ENCODE measurements at places on chromosomes 7 and 10. TPM values are rescaled to one million over a fixed set of nuclear protein-coding genes. Genes with fewer than 3 reads are reported as not detected.

DNA sequence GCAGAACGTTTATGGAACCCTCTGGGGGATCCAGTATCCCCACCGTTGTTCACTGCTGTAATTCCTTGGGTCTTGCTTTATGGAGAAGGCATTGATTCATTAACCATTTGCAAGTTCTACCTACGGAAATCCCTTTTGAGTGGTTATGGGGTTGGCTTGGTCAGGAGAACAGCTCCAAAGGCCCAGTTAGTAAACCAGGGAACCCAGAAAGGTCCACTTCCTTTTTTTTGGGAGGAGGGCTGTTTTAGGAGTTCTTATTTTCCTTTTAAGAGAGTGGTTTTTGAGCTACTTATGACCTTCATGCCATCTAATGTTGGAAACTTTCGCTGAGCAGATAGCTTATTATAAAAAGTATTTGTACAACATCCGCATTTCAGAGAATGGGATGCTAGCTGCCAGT is 1.3 kb downstream of the POR start:
- no peak for DNase-seq

DNA sequence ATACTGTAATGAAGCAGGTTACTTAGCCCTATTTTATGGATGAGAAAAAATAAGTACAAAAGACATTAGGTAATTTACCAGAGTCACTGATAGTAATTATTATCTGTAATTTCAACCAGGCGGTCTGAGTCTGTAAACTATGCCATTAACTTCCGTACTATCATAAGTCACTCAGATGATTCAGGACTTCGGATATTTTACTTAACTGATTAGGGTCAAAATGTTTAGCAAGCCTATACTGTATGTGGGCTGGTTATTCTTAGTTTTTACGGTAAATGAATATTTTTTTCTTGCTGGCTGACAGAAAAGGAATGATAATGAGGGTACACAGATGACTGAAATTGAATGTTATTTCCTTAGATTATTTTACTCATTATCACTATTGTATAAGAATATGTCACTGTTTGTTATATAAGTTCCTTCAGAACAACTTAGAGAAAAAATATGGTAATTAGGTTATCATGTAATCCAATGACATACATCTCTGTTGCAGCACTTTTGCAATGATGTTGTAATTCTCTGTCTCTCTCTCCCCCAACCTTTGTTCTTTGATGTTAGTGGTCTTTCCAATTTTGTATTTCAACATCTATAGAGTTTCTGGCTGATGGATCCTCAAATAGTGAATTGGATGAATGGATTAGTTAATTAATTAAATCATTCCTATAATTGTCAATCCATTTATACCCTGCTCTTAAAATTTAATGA is 165.6 kb downstream of the ZEB1 start:
- DNase-seq, result no peak

DNA sequence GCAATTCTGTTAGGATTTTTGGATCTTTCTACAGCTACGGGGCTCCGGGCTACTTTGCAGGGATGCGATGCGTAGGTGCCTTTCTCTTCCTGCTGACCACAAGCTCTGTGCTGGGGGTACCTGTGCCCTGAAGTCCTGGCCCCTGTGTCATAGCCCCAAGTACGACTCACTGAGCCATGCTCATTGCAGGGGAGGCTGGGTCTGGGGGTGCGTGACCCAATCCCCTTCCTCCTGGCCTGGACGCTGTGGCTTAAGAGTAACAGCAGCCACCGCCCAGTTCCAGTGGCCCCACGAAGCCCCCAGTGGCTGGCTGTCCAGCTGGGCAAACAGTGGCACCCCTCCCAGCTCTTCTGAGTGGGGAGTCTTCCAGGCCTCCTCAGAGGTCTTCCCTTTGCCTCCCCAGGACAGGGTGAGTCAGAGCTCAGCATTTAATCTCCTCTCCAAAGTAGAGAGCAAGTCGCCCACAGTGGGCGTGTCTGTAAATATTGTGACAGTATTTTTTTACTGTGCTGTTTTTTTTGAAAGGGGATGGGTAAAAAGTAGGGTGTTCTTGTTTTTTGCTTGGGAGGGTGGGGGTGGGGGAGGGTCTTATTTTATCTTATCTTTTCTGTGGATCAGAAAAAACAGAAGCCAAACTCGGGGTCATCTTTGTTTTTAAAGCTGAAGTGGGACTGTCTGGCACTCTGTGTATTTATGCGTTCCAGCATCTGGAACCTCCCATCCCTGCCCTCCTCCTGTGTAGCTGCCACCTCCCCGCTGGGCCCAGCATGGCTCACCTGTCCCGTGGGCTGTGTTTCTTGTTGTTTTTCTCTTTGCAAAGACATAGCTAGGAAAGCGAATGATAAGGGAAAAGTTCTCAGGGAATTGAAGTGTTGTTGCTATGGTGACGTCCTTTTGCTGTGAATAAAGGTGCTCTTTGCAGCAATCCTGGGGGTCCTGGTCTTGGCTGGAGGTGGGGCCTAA is 8.2 kb downstream of the LFNG start:
- DNase-seq, result peak; percentile 39

Gene STOX1
- 0.39 TPM for total RNA-seq

DNA sequence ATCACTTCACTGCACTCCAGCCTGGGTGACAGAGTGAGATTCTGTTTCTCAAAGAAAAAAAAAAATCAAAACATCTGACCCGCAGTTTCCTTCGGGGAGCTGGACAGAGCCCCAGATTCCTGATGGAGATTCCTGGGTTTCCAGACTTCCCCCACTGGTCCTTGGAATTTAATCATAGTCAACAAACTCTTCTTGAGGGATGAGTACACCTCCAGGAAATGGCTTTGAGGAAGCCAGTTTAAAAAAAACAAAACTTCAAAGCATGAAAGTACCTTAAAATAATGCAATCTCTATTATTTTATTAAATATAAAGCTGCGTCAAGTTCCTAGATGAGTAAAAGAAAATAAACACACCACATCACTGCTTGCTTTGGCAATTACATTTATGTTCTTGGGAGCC is 1.2 kb upstream of the MAD1L1 start:
- no peak for DNase-seq

Gene NUDT13
- 1.7 TPM for total RNA-seq

Gene SEMA3E
- not detected for total RNA-seq

DNA sequence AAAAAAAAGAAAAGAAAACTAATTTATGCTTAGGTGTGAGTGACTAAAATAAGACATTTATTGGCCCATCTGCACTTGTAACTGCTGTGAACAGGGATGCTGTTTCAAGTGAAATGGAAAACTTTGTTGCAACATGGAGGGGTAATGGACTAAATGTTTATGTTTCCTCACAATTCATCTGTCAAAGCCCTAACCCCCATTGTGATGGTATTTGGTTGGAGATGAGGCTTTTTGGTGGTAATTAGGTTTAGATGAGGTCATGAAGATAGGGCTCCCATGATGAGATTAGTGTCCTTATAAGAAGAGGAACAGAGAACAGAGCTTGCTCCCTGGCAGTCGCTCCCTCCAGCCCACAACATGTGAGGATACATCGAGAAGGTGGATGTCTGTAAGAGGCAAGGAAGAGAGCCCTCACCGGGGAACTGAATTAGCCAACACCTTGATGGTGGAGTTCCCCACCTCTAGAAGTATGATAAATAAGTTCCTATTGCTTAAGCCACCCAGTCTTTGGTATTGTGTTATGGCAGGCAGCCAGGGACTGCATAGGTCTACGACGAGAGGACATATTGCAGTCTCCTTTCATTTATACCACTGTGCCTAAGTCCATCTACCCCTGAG is 28.6 kb upstream of the VCL start:
- DNase-seq, result no peak

- DNase-seq, result no peak
Observed at GRCh38 chr7:43516581-43517342, 66.1 kb upstream of the STK17A start.

GRCh38 chr7:8931906-8932646 is 498.7 kb downstream of the NXPH1 start:
- no peak for DNase-seq

DNA sequence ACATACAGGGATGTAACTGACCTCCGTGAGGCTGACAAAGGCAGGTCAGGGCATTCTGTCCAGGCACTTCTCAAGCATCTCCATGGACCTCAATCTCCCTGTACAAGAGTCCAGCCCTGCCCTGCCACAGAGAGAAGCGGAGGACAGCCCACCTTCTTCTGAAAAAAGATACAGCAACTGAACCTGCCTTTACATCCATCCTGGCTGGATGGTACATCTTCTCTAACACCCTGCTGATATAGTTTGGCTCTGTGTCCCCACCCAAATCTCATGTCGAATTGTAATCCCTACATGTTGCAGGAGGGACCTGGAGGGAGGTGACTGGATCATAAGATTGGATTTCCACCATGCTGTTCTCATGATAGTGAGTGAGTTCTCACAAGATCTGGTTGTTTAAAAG is 40.5 kb upstream of the KCNMA1 start:
- no peak for DNase-seq

Gene IRF5
- 7.1 TPM for total RNA-seq

DNA sequence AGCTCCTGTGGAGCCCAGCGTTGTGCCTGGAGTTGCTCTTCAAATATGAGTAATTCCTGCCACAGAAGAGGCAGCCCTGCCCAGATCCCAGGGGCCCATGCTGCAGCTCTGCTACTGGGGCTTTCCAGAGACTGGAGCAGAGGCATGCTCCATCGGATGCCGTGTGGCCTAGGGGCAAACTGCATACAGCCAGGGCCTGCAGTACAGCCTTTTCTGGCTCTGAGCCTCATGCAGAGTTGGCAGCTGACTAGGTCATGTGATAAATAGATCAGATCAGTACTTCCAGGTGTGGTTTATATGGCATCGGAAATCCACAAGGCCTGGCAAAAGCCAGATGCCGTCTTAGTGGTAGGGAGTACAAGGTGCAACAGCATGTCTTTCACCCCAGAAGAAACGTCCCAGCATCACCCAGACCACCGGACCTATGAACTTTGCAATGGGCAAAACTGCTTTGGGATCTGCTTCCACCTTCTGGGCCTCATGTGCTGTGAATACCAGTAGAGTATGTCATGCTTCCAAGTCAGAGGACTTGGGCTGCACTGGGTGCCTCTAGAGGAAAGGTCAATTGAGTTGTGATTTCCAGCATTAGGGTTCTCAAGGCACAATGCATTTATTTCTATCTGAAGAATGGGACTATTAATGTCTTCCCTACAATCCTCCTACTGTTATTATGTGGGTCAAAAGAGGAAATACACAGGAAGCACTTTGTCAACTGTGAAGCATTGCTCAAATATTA is 250.7 kb upstream of the ZNF32 start:
- DNase-seq, result no peak

DNA sequence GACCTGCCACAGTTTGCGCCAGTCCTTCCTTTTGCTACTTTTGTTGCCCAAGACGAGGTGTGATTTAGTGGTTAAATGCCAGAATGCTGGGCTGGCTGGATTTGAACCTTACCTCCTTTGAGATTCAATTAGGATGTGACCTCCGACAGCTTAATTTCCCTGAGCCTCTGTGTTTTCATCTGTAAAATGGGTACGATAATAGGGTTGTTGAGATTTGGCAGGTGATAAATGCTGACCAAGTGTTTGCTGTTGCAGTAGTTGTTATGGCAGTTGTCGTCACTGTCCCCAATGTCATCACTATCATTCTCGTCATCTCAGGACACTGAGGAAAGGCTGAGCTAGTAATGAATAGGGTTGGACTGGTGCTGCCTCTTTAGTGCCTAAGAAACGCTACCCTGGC is 61.1 kb downstream of the GRK5 start:
- DNase-seq, result no peak

Gene ATG9B
- 4.2 TPM for total RNA-seq

GRCh38 chr7:7651479-7651878 is 10.9 kb downstream of the UMAD1 start:
- no peak for DNase-seq

GRCh38 chr7:153381275-153382040 is 621.9 kb downstream of the ACTR3B start:
- no peak for DNase-seq

Gene TLX1
- total RNA-seq, result not detected

- no peak for DNase-seq
Observed at GRCh38 chr10:23413629-23414089, 25.2 kb upstream of the OTUD1 start.

DNA sequence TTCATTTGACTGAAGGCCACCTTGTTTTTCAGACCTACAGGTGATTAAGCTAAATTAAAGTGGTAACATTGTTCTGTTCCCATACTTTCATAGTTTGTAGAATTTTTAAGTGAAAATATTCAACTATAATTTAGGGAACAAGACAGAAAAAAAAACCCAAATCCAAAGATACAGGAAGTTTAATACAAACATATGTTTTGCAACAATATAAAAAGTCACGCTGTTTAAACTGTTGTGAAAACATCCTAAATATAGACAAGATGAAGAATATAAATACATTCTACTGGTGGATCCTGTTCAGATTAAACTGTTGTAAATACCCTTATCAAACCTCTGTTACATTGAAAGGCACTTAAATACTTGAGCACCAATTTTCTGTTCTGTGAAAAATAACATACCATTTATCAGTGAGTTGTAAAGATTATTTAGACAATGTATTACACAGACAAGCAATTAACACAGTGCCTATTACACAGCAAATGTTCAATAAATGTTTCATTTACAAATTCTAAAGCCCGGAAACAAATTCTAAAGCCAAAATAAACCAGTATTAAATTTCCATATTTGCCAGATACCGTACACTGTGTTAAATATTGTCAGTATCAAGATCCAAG is 14.2 kb downstream of the ASZ1 start:
- DNase-seq, result no peak

Gene MRPL32
- total RNA-seq, result 79.5 TPM

Gene DPP6
- total RNA-seq, result not detected

GRCh38 chr10:58157076-58157766 is 110.5 kb downstream of the IPMK start:
- DNase-seq, result no peak

- DNase-seq, result peak; percentile 76
Observed at GRCh38 chr7:151008511-151009323, 15.6 kb downstream of the ATG9B start.

Gene CFAP43
- not detected for total RNA-seq

Gene TMEM140
- 6.6 TPM for total RNA-seq

Gene RARRES2
- not detected for total RNA-seq

Gene FAM25A
- total RNA-seq, result not detected

GRCh38 chr10:32938554-32939061 is 19.4 kb downstream of the ITGB1 start:
- DNase-seq, result no peak

Measured in CD8-positive, alpha-beta memory T cell (primary cell).